ENCODE measurements at places on chromosomes 13 and 19. TPM values are rescaled to one million over a fixed set of nuclear protein-coding genes. Genes with fewer than 3 reads are reported as not detected.

GRCh38 chr19:58387338-58388174 is 487 bp downstream of the RPS5 start:
- no peak for DNase-seq

- no peak for DNase-seq
These were observed 2.7 kb upstream of the ZNF43 start for GRCh38 chr19:21838646-21839045.

GRCh38 chr13:75585153-75585552 is 35.6 kb downstream of the UCHL3 start:
- DNase-seq = no peak

DNA sequence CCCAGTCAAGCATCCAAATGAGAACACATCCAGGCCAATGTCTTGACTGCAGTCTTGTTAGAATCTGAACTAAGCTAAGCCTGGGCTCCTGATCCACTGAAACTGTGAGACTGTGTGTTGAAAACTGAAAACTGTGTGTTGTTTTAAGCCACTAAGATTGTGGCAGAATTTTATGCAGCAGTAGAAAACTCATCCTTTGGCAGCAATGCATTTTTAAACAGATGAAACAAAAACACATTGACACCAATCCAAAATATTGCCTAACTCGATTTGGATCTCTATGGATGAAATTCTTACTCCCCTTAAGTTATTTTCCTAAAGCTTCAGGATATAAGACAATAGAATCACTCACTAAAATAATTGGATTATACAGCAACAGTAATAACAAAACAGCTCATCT is 202.3 kb upstream of the KLF12 start:
- no peak for DNase-seq

- DNase-seq = no peak
These were observed 206.3 kb downstream of the RAP2A start for GRCh38 chr13:97640268-97640667.

GRCh38 chr19:3407556-3408516 is 41.5 kb downstream of the NFIC start:
- peak; percentile 39 for DNase-seq

PLK5 gene
- polyA plus RNA-seq = not detected

GRCh38 chr19:30421571-30421970 is 49.4 kb downstream of the ZNF536 start:
- DNase-seq = no peak

GRCh38 chr13:111945086-111945485 is 121.9 kb upstream of the SOX1 start:
- DNase-seq = no peak

- DNase-seq = no peak
These were observed 26.5 kb downstream of the MED26 start for GRCh38 chr19:16601378-16602052.

DNA sequence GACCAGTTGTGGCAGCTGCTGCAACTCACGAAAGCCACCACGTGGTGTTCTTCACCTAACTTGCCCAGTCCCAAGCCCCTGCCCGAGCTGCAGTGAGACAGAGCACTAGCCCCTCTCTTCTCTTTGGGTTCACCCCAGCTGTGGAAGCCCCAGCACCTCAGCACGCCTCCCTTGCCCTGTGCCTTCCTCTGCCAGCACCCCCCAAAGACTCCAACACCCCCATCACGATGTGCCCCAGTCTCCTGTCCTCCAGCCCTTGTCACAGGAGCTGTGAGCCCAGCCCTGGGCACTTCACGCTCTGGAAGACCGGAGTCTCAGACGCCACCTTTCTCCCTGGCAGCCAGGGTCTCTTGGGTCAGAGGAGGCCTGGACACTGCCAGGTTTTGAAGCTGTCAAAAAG is 2.2 kb upstream of the ZNF135 start:
- DNase-seq = no peak

DNA sequence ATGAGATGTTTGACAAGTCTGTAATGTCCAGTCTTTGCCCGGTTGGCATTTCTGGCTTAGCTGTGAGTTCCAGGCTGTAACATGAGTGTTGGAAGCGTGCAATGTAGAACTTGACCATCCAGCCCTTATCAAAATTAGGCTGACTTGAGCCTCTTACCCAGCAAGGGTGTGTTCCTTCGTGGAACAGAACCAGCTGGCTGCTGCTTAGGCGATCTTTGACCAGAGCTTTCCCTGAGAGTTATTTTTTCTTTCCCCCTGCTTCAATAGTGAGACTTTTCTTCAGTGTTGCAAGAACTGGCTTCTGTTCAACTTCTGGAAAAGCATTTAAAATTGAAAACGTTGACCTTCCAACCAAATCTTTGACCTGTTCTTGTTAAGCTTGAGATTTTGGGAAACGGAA is 6.5 kb downstream of the TNFSF13B start:
- no peak for DNase-seq

ZNF682 gene
- 2.0 TPM for polyA plus RNA-seq

GRCh38 chr19:42246922-42247639 is 4.7 kb upstream of the GSK3A start:
- no peak for DNase-seq

DNA sequence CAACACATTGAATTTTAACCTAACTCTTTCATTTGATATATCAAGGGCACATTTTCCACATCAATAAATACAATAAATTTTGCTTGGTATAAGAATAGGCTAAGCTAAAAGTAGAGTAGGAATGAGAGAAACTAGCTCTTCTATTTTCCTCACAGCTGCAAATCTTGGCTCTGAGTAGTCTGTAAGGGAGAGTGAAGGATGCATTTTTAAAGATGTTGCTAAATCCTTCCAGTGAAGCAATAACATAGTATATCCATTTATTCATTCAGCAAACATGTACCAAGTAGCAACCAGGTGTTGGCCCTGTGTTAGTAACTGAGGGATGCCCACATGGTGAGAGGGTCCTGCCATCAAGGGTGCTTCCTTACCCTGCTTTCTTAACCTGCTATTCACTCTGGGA is 799.9 kb downstream of the PCDH9 start:
- DNase-seq = no peak

- no peak for DNase-seq
These were observed at the start of gene SYT5 for GRCh38 chr19:55179606-55180484. Gene SYT5 (minus strand): TSS chr19:55180289. CDS start chr19:55179041, 1,248 bp downstream.

GRCh38 chr19:19420570-19421298 is 15.3 kb downstream of the GATAD2A start:
- no peak for DNase-seq

DNA sequence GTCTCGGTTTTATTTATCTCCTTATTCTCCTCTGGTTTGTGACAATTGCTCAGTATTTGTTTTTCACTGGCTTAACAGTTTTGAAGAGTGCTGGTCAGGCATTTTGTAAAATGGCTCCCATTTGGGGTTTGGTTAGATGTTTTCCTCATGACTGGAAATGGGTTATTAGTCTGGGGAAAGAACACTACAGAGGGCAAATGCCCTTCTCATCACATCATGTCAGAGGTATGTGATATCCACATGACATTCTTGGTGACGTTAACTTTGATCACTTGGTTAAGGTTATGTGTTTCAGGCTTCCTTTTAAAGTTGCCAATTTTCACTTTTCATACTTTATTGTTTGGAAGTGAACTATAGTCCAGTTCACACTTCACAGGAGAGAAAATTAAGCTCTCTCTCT is 74.8 kb upstream of the KLHL1 start:
- DNase-seq = no peak

GRCh38 chr13:66859934-66860877 is 369.9 kb downstream of the PCDH9 start:
- DNase-seq = no peak

DNA sequence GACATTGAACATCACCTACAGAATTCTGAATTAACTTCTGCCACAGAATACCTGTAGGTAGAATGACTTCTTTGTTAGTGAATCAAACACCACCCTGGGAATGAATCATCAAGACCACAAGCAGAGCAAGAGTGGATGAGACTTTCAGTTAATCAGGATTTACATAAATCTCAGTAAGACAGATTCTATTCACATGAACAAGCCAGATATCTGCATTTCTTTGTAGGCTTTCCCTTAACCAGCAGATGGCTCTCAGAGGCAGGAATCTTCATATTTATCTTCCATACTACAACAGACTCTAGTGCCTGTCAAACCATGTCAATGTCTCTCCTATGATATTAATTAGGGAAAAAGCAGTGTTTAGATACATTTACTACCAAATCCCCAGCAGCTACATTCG is 412.1 kb downstream of the KLF12 start:
- DNase-seq = peak; percentile 5

DNA sequence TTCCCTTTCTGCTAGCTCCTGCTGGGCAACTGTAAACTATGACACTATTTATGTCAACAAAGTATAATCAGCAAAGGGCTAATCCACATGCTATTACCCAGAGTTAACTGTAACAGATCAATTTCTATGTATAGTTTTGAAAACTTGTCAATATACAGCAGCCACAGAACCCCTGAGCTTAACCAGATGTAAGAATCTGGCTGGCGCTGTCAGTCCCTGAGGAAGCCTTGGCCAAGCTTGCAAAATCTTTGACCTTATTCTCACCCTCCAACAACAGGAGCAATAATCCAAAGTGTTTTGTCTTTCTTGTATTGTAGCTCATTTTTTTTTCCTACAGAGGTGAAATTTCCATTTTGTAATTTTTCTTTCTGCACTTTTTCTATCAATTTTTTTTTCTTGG is 1230.1 kb upstream of the SLC10A2 start:
- no peak for DNase-seq

DNA sequence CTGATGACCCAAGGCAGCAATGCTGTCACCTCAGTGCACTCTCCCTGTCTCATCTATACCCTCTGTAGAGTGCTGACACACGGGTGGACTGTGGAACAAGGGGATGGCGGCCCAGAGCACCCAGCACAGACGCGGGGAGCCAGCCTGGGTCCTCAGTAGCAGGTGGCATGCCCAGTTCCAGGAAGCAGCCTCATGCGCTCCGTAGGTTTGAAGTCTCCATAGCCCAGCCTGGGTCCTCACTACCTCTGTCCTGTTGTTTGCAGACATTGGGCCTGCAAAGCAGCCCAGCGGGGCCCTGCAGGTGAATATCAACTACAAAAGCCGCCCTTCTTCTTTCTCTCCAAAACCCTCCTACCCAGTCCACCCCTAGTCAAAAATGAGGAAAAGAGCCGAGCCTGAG is 5.0 kb upstream of the SLC7A9 start:
- DNase-seq = no peak

DNA sequence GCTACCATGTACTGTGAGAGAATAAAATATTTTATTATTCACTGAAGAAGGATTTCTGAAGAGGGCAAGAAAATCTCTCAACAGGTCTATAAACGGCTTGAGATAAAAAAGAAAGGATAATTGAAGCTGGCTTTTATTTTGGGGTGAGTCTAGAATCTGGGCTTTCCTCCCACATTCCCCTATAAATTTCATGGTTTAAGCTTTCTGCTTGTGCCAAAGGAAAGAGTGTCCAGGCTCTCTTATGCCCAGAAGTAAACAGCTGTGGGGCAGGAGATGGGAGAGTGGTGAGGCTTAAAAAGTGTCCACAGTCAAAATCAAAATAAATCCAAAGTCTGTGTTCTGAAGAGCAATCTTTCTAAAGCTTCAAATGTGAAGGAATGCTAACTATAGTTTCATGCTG is 942.2 kb upstream of the MIR17HG start:
- DNase-seq = no peak

GRCh38 chr13:107534548-107534947 is 680.8 kb downstream of the LIG4 start:
- no peak for DNase-seq

DNA sequence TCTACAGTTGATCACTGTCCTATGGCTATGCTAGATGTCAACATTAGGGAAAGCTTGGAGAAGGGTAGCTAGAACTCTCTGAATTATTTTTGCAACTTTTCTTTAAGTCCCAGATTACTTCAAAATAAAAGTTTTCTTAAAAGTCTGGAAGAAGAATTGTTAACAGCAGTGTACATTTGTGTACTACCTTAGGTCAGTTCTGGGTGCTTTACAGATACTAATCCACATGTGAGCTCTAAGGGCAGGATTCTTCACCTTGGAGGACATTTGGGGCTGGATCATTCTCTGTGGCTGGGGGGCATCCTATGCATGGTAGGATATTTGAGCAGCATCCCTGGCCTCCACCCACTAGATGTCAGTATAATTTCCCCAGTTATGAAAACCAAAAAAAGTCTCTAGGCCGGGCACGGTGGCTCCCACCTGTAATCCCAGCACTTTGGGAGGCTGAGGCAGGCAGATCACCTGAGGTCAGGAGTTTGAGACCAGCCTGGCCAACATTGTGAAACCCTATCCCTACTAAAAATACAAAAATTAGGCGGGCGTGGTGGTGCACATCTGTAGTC is 2.8 kb downstream of the BRME1 start:
- DNase-seq = no peak

GRCh38 chr19:50322931-50323781 is 6.0 kb downstream of the KCNC3 start:
- no peak for DNase-seq

GRCh38 chr19:22619932-22620331 is 14.2 kb upstream of the ZNF492 start:
- DNase-seq = no peak

DNA sequence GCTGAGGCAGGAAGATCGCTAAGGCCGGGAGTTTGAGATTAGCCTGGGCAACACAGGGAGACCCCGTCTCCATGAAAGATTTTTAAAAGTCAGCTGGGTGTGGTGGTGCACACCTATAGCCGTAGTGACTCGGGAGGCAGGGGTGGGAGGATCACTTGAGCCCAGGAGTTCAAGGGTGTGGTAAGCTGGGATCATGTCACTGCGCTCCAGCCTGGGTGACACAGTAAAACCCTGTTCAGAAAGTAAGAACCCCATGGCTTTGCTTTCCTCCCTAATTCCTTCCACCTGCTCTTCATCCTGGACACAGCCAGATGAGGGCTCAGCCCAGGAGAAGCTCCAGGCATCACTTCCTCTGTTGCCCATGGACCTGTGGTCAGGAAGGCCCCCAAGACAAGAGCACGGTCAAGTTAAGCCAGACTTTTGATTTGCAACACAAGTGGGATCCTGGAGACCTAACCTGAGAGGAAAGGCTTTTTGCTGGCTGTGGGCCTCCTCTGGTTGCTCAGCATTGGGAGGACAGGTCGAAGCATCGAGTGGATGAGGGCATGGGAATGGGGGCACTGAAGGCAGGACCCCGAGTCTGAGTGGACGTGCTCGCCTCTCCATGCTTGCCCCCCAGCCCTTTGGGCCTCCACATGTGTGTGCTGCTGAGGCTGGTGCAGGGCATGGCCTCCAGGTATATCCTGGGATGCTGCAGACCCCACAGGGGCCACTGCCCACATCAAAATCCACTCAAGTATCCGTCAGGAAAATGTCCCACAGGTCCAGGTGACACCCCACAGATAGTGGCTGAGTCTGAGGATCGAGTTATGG is 25.4 kb downstream of the TUBA3C start:
- DNase-seq = no peak

GRCh38 chr13:49040872-49041271 is 65.2 kb downstream of the FNDC3A start:
- DNase-seq = no peak

GRCh38 chr19:378706-379105 is 30.2 kb downstream of the C2CD4C start:
- no peak for DNase-seq

- no peak for DNase-seq
These were observed 443 bp downstream of the TBXA2R start for GRCh38 chr19:3606174-3606689.

CEACAM1 gene
- polyA plus RNA-seq = 332 TPM

MAP4K1 gene
- polyA plus RNA-seq = 0.35 TPM

GRCh38 chr13:114046431-114046975 is 72.6 kb upstream of the C13orf46 start:
- DNase-seq = no peak

- DNase-seq = no peak
These were observed 5.7 kb upstream of the JUND start for GRCh38 chr19:18286973-18287635.
